ENCODE measurements at places on chromosomes 4 and X.

GRCh38 chrX:120207009-120207605, 43.5 kb upstream of the ZBTB33 start:
- no peak for DNase-seq

DNA sequence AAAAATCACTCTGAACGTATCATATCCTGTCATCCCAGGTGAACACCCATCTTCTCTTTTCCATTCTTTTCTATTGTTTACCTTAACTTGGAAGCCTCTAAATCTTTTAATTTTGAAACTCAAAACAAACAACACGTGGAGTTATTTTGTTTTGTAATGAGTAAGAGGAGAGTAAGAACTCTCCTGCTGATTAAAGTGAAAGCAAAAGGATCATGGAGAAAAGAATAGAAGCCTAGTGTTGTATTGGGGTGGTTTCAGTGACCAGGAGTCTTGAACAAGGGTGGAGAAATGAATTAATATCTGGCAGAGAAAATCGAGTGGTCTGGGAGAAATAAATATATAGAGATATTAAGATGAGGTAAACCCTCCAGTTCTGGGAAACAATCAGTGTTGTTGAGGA, 237.4 kb upstream of the UGT8 start:
- DNase-seq: no peak

- no peak for DNase-seq
Observed at GRCh38 chr4:124184792-124185191, 527.7 kb downstream of the ANKRD50 start.

- no peak for DNase-seq
Observed at GRCh38 chrX:73913580-73913979, 350.6 kb downstream of the CHIC1 start.

GRCh38 chr4:7124689-7125442, 57.0 kb upstream of the GRPEL1 start:
- DNase-seq: no peak

GRCh38 chr4:22179124-22179874, 230.7 kb upstream of the KCNIP4 start:
- DNase-seq: no peak

GRCh38 chrX:14029039-14029424, 660 bp downstream of the GEMIN8 start:
- no peak for DNase-seq

- no peak for DNase-seq
Observed at GRCh38 chr4:165301833-165302232, 25.6 kb upstream of the MSMO1 start.

GRCh38 chrX:11382930-11383329, 89.7 kb downstream of the AMELX start:
- DNase-seq: no peak

- DNase-seq: no peak
Observed at GRCh38 chr4:128394778-128395177, 107.2 kb upstream of the PGRMC2 start.

GRCh38 chrX:120485638-120486520, 16.8 kb upstream of the LAMP2 start:
- peak; percentile 33 for DNase-seq

GRCh38 chr4:14364953-14365536, 637.2 kb upstream of the CPEB2 start:
- no peak for DNase-seq

- no peak for DNase-seq
Observed at GRCh38 chr4:6128221-6128850, 72.0 kb downstream of the JAKMIP1 start.

DNA sequence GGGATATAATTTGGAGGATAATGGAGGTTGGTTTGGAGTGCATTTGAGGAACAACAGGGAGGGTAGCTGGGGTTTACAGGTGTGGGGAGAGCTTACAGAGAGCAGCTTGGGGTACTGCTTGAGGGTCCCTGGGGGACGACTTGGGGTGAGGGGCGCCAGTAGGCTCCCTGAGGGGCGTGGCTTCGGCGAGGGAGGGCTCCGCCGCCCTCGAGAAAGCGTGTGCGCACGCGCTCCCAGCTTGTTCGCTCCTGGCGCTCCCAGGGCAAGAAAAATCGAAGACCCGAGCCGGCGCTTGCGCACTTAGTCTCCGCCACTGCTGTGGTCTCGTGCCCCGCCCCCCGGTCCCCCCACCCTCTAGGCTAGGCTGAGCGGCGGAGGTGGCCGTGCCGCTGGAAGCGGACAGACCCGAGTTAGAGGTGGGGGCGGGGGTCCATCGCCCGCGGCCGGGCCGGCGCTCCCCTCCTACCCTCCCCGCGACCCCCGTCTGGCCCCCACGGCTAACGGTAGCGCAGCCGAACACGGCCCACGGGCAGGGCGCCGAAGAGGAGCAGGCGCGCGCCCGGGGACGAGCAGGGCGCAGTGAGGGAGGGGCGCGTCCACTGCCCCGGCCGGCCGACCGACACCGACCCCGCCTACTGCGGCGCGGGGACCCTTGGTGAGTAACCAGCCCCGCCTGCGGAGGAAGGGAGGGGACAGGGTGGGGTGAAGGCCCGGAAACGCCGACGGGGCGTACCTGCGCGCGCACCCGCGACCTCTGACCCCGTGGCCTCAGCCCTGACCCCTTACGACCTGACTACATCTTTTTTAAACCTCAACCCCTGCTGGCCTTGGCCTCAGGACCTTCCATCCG, 5.4 kb upstream of the CCDC120 start:
- DNase-seq: peak; percentile 35

DNA sequence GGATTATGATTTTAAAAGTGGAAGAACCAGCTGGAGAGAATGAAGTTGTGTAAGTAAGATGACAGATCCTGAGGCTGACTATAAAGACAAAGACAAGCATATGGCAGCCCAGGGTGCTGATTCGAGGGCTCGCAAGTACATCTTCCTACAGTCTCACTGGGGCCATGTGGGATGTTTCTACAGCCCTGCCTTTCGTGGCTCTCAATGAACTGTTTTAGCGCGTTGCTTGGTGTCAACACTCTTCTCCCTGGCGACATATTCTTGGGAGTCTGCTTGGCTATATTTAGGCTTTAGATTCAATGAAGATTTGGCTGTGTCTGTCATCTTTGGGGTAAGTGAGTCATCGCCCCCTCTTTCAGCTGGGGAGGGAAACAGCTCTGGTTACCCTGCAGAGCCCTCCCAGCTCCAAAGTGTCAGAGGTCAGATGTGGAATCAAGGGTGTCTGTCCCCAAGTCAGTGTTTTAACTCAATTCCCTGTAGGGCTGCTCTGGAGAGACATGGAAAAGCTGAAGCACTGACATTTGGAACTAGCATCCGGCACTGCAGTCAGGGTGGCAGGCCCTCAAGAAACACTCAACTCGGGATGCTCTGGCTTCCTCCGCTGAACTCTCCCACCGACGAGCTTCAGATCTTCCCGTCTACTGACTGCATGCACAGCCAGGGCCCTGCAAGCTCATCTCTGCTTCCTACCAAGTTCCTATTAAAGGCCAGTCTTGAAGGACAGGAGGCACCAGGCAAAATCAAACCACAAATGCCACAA, 65.7 kb downstream of the GATB start:
- DNase-seq: no peak

DNA sequence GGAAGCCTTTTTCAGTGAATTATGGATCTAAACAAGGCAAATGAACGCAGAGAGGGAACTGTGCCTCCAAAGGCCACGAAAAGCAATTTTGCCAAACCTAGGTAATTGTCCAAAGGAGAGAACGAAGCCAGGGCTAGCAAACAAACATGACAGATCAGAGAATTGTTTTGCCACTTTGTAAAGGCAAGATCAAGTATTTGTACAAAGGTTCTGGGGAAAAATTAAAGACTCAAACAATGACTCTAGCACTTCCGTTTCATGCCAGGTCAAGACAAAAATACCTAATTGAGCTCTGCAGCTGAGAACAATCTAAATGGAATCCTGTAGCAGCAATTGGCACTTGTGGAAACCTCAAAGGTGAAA, 8.5 kb downstream of the RBM47 start:
- DNase-seq: no peak

- DNase-seq: no peak
Observed at GRCh38 chr4:141571362-141571761, 65.0 kb upstream of the IL15 start.

GRCh38 chrX:19512359-19512758, 2.9 kb downstream of the MAP3K15 start:
- no peak for DNase-seq

DNA sequence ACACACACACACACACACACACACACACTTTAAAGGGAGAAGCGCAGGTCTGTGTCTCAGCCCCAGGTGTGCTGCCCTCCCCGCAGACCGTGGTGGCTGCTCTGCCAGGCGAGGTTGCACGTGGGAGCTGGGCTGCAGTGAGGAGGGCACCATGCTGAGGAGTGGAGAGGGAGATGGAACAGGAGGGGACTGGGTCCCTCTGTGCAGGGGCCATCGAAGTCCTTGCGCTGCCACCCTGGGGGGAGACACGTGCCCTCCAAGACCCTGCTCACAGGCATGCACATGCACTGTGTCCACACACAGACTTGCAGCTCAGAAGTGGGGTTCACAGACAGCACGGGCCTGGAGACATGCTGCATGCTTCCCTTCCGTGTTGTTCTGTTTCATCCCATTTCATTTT, 65.5 kb upstream of the HGFAC start:
- DNase-seq: no peak

DNA sequence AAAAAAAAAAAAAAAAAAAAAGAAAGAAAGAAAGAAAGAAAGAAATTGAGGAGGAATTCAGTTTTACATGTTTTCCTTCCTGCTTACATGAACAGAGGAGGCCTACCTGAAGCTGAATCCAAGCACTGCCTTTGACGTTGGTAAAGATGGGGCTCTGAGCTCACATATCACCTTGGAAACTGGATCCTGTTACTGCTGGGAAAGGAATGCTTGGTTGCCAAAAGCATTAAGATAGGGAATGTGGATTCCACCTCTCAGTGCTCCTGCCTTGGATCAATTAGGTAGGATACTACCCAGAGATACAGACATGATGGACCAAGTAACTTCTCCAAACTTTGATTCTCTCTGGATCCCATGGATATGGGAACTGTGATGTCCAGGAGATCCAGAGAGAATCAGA, 50.6 kb downstream of the NHS start:
- DNase-seq: no peak

- no peak for DNase-seq
Observed at GRCh38 chrX:17433965-17434364, 59.0 kb downstream of the NHS start.

DNA sequence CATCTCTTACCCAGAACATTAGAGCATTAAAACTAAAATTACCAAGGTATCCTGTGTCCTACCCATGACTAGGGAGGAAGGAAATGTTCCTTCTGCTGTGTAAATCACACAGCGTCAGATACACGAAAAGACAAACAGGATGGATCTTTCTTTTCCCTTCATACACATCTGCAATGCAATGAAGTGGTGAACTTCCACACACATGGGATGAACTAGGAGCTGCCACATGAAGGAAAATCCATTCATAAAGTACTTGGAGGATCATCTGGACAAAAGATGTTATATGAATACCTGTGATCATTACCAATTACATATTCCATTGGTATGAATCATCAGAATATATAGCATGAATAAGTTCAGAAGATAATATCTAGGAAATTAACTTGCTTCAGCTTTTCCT, 46.2 kb downstream of the LDB2 start:
- no peak for DNase-seq

DNA sequence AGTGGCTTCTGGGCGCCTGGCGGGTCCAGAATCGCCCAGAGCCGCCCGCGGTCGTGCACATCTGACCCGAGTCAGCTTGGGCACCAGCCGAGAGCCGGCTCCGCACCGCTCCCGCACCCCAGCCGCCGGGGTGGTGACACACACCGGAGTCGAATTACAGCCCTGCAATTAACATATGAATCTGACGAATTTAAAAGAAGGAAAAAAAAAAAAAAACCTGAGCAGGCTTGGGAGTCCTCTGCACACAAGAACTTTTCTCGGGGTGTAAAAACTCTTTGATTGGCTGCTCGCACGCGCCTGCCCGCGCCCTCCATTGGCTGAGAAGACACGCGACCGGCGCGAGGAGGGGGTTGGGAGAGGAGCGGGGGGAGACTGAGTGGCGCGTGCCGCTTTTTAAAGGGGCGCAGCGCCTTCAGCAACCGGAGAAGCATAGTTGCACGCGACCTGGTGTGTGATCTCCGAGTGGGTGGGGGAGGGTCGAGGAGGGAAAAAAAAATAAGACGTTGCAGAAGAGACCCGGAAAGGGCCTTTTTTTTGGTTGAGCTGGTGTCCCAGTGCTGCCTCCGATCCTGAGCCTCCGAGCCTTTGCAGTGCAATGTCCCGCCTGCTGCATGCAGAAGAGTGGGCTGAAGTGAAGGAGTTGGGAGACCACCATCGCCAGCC, at the start of gene ATOH1:
ATOH1 (plus strand) TSS at position 422 of the 663 bp plus-strand sequence; CDS start at position 596, 174 bp downstream.
- no peak for DNase-seq

GRCh38 chr4:99808260-99808857, 8.3 kb upstream of the DAPP1 start:
- DNase-seq: peak; percentile 57

GRCh38 chr4:166039822-166040221, 166.8 kb downstream of the TLL1 start:
- DNase-seq: no peak

- DNase-seq: no peak
Observed at GRCh38 chrX:153511784-153512500, 5.5 kb upstream of the ATP2B3 start.

DNA sequence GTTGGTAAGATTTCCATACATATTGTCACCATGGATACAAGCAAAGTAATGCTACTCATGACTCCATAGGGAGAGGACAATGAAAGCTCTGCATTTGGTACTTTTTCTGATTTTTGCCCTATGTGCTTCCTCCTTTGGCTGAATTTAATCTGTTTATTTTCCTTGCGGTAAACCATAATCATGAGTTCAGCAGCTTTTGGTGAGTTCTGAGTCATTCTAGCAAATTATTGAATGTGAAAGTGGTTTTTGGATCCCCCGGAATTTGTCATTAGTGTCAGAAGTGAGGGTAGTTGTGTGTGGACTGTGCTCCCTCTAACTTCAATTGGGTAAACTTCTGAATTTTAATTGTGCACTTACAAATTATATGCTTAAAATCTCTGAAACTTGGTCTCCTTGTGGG, 170.3 kb downstream of the MOSPD2 start:
- no peak for DNase-seq

GRCh38 chr4:133812236-133812635, 389.4 kb downstream of the PABPC4L start:
- no peak for DNase-seq

DNA sequence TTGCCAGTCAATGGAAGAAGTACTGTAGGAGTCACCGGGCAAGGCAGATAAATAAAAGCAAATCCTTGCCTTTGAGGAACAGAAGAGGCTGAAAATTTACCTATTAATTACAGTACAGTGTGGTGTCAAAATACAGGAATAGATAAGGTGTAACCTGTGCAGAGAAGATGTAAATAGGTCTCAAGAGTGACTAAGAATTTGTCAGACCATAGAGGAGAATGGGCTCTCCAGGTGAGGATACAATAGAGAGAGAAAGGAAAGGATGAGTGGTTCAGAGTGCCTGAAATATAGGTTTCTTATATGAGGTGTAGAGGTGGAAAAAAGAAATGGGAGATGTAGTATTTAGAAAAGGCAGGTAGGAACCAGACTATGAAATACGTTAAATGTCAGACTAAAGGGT, 801 bp upstream of the ZC4H2 start:
- no peak for DNase-seq

All from stimulated activated CD4-positive, alpha-beta T cell treated with anti-CD3 and anti-CD28 coated beads, TNF-alpha, amount 100 ng/mL, for 4 hours (primary cell).